ENCODE measurements at places on chromosomes 5 and 9.

DNA sequence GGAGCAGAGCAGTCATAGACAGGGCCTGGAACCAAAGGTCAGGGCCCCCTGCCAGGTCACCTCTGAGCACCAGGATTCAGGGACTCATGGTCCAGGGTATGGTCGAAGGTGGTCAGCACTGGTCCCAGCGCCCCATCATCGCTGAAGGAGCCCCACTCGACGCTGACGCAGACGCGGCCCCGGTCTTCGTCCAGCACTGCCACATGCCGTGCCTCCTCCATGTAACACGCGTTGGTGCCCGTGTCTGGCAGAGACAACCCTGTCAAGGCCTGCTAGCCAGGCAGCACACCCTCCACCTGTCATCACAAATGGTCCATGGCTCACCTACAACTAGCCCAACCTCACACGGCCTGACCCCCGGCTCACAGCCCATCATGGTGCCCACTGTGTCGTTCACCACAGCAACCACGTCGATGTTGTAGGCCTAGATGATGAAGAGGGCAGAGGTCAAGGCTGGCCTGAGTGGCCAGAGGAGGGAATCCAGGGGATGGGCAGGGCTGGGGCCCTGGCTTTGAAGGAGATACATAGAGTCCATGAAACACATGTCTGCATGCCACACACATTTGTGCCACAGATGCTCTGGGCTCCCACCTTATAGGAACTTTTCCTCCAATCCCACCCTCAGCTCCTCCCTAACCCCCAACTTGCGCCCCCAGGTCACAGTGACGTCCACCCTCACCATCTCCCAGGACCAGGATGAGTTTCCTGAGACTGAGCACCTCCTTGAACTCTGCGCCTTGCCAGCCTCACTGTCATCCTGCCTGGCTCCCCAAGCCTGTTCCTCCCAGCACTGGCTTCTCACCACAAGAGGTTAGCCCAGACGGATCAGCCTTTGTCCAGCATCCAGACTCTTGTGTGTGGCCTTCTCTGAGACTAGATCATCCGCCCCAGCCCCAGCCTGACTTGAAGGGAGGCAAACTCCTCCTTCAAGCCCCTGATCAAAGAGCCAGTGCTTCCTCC lies 9.5 kb downstream of the HK3 start:
- no peak for DNase-seq

DNA sequence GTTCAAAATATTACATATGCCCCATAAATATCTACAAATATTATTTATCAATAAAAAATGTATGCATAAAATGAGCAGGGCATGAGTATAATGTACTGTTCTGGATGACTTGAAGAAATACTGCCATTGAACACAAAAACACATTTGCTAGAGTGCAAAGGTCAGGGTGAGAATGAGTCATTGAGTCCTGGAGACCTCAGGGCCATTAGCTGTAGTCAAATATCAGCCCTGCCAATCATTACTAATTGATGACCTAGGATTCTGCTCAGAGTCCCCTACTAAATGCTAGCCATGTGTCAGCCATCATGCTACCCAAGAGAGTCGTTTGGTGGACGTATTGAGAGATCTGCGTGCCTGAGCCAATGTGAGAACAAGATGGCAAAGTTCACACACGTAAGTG lies 80.3 kb upstream of the FAM169A start:
- DNase-seq, result no peak

DNA sequence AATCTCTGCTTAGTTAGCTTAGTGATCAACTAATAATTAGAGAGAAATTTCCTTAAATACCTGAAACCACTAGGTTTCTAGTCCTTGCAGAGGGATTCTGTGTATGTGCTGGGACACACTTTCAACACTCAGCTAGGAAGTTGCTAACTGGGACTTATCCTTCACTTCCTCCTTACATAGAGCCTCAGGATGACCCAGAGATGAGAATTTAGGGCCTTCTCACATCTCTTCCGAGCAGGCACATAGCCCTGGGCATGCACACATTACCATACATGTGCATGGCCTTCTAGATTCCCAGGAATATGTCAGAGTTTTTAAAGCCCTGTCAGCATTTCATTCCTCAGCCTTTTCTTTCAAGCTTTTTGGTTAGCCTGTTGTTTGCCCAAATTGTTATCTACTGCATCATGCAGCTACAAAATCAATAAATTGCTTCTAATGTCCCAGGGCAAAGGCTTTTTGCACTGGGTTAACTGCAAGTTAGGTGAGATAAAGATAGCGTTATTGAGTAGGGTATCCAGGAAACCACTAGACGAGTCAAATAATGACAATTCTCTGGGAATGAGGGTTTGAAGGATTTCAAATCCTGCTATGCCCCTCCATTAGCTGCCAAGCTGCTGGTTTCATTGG lies 22.0 kb upstream of the CDK20 start:
- no peak for DNase-seq

DNA sequence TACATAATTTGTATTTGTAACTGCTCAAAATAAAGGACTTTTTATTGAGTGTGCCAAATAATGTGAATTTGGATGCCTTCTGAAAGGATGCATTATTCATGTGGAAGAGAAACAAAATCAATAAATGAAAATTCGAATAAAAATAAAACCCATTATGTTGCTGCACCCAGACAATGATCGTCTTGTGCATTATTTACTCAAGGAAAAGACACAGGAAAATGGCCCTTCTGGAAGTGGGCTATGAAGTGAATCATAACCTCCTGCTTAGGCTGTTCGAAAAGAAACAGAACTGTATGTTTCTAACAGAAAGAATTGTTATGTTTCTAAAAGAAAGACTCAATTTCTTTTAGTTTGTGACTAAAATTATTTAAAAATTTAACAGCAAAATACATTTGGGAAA lies 168.9 kb upstream of the NFIB start:
- DNase-seq, result no peak

DNA sequence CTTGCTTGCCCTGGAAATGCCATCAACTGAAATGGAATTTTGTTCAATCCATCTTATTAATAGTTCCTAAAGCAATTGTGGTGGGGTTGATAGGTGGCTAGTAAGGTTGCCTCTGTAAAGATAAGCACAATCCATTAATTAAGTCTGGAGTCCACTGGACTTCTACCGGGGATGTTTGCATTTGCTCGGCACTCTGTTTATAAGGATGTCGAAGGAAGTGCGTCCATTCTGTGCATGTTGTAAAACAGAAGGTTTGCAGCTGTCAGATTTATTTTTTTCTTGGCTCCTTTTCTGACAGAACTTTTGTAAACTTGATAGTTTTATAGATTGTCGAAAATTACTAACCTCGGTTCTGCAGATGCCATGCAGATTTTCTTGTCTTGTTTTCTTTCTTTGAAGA lies 12.8 kb upstream of the TNFAIP8 start:
- no peak for DNase-seq

DNA sequence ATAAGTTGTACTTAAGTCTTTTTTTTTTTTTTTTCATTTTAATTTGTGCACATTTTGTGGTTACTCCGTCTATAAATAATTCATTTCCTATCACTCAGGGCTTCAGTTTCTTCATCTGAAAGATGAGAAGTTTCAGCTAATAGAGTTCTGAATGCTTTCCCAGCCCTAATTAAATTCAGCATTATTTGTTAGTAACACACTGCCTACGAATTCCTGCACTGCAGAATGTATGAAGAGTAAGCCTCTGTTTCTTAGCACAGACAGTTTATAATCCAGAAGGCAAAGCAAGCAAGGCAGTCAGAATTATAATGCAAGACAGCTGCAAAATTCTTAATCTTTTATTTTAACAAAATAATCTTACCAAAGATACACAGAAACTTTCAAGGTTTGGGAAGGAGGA lies 138.0 kb upstream of the GHR start:
- DNase-seq, result no peak

DNA sequence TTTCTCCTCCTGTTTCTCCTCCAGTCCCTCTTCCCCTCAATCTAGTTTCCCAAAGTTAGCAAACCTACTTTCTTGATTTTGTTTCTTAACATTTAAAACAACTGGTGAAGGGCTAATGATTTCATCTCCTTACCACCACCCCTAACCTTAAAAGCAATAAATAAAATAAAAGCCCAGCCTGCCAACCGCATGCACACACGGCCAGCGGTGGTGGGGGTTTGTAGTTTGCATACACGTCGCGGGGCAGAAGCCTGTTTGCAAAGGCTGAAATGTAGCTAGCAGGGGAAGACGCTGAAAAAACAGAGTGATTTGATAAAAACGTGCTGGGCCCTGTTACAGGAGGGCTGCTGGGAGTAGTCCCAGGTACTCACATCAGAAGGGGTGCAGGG lies 1.9 kb upstream of the DMRT2 start:
- no peak for DNase-seq

- no peak for DNase-seq
Measured at GRCh38 chr9:12457237-12457636, 235.9 kb upstream of the TYRP1 start.

DNA sequence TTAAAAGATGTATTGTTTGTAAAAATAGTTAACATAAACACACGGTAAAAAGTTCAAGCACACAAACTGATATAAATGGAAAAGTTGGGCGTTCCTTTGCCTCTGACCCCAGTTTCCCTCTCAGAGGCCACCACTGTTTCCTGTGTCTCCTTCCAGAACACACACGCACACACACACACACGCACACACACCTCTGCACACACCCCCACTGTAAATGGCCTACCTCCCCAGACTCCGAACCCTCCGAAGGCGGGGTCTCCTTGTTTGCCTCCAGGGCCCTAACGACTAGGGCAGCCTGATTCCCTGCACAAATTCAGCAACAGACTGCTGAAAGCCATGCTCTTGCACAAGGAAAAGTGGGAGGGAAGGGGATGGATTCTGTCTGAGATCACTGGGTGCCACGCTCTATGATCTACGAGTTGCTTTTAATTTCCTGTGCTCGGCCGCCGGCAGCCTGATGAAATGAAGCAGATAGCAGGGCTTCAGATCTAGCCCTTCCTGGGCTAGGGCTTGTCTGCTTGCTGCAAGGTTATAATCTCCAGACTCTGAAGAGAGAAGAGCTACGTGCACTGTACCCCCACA lies 184.0 kb upstream of the IL12B start:
- peak; percentile 61 for DNase-seq
